ENCODE measurements at places on chromosomes 11 and 22. TPM values are rescaled to one million over a fixed set of nuclear protein-coding genes. Genes with fewer than 3 reads are reported as not detected.
A peak's percentile ranks its signal among the peaks of the same experiment; 100 is the strongest.

- DNase-seq = no peak
Observed at GRCh38 chr11:70420008-70420464, 21.7 kb downstream of the CTTN start.

DSCAML1 gene
- 2.8 TPM for polyA plus RNA-seq

OR51E2 gene
- polyA plus RNA-seq = 1.3 TPM

OVOL1 gene
- polyA plus RNA-seq = 11.0 TPM

GRCh38 chr22:31970490-31971444 lies 26.4 kb downstream of the YWHAH start:
- peak; percentile 85 for DNase-seq

DNA sequence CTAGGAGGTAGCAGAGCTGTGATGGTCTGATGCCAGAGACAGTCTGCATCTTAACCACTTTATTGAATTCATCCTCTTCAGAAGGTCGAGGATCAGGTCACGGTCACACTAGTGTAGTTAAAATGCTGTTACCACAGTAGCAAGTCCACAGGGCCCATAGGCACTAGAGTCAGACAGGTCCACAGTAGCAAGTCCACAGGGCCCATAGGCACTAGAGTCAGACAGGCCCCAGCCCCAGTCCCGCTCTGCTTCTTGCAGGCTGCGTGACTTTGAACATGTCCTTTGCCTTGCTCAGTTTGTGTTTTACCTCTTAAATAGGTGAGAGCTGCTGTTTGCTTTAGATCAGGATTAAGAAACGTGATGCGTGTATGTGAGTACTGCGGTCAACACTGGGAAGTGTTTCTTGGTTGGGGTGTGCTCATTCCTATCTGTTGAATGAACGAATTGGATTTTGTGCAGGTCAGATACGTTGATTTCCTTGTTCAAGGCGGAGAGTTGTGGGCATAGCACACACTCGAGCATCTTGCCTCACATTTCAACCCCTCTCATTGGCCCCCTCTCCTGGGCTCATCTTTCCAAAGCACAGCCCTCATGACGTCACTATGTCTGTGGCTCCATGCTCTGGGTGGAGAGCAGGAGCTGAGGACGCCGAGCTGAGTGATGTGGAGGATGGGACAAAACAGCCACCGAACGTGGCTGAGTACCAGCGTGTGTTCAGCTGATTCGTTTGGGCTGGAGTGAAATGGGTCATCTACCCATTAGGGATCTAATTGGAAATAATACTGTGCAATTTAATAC lies 191.7 kb downstream of the TBC1D22A start:
- DNase-seq = peak; percentile 53
